ENCODE measurements at places on chromosomes 5 and 9.

DNA sequence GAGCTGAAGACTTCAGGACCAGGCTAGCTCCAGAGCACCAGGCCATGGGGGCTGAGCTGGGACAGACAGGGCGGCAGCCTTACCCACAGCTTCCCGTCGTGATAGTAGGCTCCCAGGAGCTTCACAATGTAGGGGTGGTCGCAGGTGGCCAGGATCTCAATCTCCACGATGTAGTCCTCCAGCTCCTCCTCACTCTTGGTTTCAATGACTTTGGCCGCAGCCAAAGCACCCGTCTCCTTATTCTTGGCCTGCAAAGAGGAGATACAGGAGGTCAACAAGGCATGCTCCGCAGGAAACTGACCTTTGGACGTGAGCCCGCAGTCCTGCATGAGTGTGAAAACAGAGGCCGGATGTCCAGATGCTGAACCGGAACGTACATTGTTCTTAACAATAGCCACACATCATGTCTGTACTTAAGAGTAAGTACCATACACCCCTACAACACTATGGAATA is 31.5 kb downstream of the STK10 start:
- DNase-seq: no peak

DNA sequence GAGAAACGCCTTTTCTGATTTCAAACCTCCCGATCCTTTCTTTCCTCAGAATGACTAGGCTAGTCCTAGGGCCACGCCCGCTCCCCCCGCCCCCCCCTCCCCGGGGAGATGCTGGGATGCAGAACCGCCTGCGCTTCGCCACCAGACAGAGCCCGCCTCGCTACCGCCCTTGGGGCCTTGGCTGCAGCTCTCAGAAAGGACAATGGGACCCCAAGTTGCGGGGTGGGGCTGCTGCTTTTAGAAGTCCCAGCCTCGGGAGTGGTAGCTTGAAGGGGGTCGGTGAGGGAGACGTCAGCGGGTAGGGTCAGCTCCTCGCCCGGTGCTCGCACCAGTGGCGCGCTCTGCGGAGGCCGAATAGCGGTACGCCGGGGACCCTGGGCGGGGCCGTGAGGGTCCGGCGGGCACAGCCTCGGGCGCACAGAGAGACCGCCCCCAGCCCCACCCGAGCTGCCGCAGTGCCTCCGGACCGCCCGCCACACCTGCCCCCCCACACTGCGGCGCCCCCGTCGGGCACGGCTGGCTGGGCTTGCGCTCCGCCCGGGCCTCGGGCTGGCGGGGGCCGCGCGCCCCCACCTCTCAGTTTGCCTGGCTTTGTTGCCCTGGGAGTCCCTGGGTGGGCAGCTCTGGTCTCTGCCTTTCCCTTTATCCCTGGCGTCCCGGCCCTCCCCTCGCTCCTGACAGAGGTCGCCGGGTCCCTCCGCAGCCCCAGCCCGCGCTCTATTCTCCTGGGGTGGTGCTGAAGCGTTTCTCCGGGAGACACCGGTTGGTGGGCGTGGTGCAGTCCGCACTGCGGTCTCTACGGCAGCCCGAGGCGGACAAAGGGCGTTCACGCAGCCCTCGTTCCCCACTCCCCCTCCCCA is 1.2 kb downstream of the MAP1B start:
- DNase-seq: no peak

DNA sequence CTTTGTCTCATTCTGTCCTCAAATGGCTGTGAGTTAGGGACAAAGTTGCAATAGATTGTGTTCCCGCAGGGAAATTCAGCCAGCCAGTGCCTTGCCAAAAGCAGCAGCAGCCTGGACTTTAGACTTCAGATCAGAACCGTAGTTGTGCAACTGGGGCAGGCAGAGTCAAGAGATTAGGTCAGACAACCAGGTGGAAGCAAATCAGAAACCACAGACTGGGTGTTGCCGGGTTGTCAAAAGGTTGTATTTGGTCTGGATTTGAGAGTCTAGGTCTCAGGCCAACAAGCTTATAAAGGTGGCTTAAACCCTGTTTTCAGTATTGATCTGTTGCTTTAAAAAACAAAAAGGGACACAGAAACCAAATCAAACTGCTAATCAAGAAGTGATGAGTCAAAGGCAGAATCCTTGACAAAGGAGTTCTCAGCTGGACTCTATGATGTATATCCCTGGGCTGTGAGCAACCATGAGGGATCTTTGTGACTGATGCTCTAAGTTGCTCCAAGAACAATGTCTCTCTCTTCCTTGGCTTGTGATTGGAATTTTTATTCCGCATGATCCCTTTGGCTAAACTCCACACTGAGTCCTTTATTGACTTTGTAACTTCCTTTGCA is 20.9 kb downstream of the RFK start:
- no peak for DNase-seq

GRCh38 chr9:137366445-137366810 is 56.5 kb downstream of the EXD3 start:
- DNase-seq: no peak

GRCh38 chr9:97425973-97426336 is 14.1 kb downstream of the TDRD7 start:
- DNase-seq: no peak

DNA sequence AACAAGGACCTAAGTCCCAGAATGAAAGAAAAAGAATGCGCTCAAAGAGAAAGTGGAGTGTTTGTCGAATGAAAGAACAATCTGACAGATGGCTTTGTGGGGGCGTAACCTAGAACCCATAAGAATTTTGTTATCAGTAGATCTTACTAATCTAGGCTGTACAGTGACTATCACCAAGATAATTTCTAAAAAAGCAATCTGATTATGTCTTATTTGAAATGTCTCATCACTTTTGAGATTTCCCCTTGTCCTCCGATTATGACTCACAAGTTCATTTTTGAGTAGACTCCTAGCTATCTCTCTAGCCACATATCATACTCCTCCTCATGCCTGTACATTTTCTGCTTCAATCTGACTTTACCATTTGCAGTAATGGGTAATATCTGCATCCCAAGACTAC is 135.6 kb upstream of the SMARCA2 start:
- DNase-seq: no peak

GRCh38 chr5:171660434-171660833 is 125.2 kb upstream of the SMIM23 start:
- DNase-seq: no peak

DNA sequence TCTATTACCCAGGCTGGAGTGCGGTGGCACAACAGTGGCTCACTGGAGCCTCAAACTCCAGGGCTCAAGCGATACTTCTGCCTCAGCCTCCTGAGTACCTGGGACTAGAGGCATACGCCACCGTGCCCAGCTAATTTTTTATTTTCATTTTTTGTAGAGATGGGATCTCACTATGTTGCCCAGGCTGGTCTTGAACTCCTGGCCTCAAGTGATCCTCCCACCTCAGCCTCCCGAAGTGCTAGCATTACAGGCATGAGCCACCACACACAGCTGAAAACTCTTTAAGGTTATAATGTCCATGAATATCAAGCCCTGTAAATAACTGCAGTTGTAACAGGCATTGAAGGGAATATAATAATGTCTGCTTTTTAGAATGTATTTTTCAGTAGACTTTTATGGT is 271.2 kb downstream of the AOPEP start:
- no peak for DNase-seq

DNA sequence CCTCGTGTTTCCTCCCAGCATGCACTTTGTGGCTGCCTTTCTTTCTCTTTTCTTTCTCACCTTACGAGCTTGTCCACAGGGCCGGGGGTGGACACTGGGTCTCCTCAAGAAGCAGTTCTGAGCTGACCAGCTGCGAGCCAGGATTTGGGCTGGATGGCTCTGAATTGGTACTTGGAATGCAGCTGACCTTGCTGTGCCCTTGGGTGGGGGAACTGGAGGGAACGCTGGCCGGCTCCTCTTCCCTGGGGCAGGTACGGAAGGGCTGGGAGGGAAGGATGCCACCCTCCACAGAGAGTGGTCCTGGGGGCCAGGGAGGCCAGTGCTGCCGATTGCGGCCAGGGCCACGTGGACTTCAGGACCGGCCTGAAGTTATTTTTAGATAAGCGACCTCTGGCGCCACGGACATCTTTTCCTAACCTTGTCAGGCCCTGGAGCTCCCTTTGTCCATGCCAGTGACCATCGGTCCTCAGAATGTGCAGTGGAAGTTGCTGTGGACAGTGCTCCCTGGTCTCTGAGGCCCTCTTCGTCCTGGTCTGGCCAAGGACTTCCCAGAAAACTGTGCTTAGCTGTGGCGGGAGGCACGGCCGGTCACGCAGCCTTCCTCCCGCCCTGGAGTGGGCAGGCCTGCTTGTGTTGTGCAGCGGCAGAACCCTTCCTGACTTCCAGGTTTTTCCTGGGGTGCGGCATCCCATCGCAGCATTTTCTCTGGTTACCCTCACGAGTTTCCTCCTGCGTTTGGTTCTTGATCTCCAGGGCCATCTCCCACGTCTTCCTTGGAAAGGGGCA is 13.5 kb upstream of the AHRR start:
- DNase-seq: no peak

DNA sequence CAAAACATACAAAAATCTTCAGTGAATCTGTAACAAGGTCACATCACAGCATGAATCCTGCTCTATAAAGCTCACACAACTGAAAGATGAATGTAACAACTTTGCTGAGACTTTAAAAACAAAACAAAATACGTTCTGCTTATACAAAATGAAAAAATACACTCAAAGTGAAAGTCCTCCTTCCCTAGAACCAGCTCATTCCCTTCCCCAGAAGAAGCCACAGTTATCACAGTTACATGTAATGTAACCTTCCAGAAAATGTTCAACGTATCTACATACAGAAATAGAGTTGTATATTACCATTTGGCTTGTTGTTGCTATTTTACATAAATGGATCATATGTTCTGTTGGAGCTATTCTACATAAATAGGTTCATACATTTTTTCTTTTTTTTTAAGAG is 2.6 kb downstream of the AUH start:
- peak; percentile 80 for DNase-seq

DNA sequence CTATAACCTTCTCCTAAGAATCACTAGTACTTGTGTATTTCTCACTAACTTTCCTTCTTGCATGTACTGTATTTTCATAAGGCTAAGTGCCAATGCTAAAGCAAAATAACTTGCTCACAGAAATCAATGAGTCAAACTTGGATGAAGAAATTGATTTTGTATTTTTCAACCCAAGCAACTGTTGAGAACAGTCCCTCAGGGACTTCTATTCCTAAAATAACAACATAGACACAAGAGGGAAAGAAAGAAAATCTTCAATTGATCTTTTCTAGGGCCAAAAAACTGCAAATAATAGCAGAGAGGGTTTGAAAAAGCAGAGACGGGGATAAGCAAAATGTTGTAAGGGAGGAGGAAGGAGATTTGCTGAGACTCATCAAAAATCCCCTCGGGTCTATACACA is 69.8 kb downstream of the HABP4 start:
- DNase-seq: no peak

GRCh38 chr5:77960305-77960704 is 184.2 kb upstream of the TBCA start:
- no peak for DNase-seq

DNA sequence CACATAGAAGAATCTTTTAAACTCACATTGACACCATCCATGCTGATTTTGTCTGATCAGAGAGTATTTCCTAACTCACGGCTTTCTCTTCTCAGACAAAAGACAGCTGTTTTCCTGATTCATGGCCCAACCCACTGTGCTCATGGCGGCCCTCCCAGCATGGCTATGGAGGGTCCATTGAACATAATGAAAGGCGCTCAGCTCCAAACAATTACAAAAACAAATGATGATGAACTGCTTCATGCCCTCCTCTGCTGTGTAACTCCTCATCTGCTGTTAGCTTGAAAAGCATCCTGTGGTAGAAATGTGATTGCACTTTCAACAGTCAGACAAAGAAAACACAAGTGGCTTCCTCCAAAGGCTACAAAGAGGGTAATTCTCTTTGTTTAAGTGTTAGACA is 673.8 kb downstream of the PRELID2 start:
- DNase-seq: no peak

DNA sequence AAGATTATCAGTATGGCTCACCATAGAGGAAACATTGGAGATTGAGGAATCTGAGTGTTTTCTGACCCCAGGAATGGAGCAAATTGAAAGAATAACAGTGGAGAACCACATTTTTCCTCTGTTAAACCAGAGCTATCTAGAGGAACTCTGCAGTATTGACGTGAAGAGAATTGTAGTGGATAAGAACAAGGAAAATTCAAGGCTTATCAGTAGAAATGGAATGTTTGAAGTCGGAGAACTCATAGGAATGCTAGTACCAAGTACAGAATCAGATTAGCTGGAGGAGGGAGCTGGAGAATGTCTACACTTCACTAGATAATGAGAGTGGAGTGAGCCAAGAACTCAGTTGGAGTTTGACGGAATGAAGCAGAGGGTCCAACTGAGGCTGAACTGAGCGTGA is 50.3 kb downstream of the SNCAIP start:
- DNase-seq: no peak

- DNase-seq: no peak
These were observed 131.1 kb upstream of the ZNF462 start for GRCh38 chr9:106731910-106732309.

DNA sequence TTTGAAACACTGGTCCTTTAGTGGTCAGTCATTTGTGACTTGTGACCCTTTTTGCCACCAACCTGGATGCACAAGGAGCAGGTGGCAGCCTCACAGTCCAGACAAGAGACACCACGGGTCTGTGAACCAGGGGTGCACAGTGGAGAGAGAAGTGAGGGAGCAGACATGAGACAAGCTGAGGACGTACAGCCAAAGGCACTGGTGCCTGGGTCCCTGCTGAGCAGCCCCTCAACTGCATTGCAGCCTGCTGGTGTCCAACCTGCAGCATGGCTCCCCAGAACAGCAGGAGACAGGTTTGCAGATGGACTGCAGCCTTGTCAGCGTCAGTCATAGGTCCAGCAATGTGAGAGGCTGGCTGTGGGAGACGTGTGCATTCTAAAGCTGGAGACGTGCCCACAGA is 124.2 kb upstream of the FSTL4 start:
- DNase-seq: no peak

GRCh38 chr5:14396066-14396465 is 185.5 kb upstream of the OTULINL start:
- no peak for DNase-seq

GRCh38 chr5:176418251-176418650 is 1.9 kb upstream of the CLTB start:
- DNase-seq: no peak

DNA sequence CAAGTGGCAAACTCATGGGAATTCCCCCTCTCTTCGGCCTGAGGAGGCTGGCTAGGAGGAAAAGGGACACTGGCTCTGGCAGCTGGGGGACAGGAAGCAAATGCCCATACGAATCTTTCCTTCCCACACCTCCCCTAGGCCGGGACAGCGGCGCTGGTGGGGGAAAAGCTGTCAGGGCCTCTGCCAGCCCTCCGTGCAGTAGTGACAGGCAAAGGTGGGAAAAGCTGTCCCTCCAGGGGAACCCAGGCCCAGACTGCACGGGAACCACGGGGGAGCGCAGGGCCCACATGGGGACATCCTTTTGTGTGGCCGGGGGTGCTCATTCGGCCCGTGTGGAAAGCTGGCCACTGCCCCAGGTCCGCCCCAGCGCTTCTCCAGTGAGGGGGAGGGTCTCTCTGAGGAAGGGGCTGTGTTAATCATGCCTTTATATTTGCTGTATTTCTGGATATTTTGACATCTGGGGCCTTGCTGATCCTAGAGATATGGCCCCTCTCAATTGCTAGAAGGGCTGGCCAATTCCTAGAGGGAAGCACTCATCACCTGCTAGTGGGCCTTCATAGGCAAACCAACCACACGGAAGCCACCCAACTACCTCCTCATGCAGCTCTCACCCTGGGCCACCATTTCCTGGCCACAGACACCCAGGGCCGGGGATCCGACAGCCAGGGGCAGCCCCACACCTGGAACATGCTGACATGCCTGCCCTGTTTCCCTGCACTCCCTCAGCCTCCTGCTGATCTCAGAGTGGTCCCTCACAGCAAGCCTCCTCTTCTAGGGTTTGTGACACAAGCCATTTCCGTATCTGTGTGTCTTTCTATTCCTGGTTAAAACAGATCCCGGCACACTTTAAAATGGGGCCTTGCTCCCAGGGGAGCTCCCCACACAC is 138.8 kb downstream of the ROR2 start:
- DNase-seq: no peak

- DNase-seq: no peak
These were observed 29.7 kb upstream of the FYB1 start for GRCh38 chr5:39249069-39249468.
